Cerebellar nuclear complex (tissue), 1 donor: ENCODE measurements at places on chromosomes 3 and 15.

GRCh38 chr3:113276751-113277080 lies 65.4 kb downstream of the BOC start:
- DNase-seq: no peak

DNA sequence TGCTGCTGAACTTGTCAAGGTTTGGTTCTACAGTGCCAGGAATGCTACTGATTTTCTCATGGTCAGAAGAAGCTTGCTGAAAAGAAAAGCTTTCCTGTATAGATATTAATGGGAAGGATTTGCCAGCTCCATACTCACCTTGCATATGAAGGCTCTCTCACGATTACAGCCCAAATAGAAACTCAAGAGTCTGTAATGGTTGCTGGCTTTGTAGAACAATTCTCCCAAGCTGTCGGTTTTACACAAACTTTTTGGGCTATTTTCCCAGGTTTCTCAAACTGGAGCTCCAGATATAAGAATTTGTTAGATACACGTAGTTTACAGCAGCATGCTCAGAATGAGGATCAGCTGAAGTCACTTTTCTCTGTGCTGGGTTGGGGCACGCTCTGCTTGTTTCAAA lies 30.1 kb upstream of the LRRC3B start:
- DNase-seq: no peak

DNA sequence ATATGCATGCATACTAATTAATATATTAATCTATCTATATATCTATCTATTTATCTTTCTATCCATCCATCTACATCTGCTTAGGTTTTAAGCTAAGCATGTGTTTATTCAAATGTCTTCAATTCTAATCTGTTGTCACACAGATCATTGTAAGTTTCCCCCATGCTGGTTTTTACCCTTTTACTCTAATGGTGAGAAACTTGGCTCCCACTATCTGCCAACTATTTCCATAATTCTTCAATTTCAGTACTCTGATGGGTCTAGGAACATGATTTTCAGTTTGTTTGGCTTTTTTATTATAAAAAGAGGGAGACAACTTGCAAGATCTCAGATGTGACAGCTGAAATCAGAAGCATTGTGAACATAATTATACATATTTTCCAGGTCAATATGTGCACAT lies 773.8 kb downstream of the PLOD2 start:
- DNase-seq: no peak

GRCh38 chr15:95440712-95441111 lies 889.8 kb upstream of the NR2F2 start:
- DNase-seq: no peak

DNA sequence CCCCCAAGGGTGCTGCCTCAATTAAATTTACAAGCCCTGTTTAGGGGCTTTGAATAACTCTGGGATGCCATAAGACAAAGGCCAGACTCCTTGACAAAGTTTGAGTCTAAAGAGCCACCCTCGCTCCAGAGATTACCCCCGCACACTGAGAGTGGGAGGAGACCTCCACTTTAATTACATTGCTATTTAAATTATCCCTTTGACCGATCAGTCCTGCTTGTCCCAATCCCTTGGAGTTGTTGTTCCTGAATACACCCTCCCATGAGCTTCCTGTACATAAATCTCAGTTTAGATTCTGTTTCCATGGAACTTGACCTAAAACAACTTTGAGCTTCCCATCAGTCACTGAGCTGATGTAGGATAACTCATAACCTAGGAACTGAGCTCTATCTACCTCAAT lies 596.3 kb downstream of the PYDC2 start:
- no peak for DNase-seq

DNA sequence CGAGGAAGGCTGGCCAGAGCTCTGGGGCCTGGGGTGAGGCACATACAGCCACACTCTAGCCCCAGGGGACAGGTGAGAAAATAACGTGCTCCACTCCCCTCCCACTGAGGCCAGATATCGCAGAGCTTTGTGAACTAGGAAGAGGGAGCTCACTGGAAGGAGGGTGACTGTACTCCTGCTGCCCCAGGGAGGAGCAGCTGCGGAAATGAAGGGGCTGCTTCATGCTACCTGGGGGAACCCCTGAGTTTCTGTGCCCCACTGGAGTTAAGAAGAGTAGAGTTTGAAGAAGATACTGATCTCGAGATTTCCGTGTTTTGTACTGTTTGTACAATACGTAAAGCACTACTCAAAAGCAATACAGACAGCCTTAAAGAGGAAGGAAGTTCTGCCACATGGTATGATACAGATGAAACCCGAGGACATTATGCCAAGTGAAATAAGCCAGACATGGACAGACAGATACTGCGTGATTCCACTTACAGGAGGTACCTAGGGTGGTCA lies 44.6 kb downstream of the CMTM6 start:
- DNase-seq: no peak

DNA sequence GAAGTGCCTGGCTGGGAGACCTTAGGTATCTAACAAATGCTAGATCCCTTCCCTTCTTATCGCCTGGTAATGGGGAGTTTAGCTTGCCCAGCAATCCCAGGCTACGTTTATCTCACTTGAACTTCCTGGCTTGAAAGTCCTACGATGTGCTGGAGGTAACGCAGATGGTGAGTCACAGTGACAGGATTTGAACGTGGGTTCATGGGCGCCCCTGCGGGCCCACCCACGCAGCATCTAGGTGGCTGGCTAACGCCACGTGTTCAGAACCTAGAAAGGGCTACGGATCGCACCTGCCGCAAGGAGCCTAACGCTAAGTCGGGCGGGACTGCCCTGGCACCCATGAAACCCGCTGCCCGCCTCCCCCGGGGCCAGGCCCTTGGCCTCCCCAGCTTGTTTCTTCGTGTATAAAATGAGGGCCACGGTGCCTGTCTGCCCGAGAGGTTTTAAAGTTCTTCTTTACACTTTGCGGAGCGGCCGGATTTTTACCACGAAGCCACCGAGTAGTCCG lies 600 bp upstream of the USP3 start:
- DNase-seq: no peak

DNA sequence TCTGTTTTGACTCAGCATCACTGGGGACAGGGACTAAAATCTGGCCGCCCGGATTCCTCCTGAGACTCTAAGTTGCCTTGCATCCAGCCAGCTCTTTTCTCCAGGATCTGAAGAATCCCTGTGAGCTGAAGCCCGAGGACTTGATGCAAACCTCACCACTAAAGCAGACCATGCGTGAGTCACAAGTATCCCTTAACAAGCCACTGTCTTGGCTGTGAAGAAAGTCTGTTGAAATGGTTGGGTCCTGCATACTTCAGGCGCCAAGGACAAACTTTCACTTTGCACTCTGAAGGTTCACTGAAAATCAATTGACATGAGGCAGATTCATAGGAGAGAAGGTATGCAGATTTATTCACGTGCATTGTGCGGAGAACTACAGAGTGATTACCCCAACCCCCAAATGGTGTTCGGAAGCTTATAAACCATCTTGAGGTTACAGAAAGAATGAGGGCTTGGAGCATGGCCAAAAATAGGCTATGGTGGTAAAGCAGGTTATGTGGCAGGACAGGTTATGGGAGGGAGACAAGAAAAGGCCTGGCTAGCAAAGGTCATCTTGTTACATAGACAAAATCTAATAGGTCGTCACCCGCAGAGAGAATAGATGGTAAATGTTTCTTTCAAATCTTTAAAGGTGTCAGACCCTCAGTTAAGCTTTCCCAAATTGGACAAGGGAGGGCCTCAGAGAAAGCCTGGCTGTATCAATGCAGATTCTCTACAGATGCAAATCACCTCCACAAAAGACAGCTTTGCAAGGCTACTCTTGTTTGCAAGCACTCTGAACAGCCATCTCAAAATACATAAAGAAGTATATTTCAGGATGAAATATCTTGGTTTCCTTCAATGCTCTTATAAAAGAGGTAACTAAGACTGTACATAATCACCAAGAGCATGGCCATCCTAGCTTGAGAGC lies 126.3 kb upstream of the PLAAT1 start:
- DNase-seq: no peak

- no peak for DNase-seq
Measured at GRCh38 chr3:7871003-7871560, 630.5 kb upstream of the LMCD1 start.

DNA sequence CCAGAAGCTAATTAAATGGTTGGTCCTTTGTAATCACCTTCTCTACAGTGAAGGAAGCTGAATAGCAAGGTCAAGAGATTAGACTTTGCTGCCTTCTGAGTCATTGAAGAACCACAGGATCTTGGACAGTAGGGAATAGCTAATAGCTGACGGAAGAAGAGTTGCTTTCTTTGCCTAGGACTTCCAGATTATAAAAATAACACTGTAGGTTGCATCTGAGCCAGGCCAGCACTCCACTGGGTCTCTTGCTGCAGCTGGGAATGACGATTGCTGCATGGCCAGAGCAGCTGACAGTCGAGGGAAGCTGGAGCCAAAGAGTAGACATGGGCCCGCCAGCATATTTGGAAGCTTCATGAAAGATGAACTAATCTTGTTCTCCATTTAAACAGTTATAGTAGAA lies 81.5 kb upstream of the KCNMB2 start:
- DNase-seq: no peak

DNA sequence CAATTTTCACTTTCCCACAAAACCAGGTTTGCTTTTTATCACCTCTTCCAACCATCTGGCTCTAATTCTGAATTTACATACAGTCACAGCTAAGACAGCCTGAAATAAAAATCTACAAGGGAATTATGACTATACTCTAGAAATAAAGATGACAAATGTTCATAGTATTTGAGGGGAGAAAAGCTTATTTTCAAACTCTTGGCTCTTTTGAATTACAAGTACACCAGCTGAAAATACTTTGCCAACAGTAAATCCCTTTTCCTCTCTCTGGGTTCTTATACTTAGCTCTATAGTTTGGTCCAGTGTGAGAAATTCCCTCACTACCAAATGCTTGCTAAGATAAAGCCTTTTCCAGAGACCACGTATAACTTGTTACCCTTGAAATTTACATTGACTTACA lies 1037.9 kb downstream of the ROBO1 start:
- no peak for DNase-seq

- no peak for DNase-seq
Measured at GRCh38 chr15:98951493-98952320, 55.9 kb downstream of the PGPEP1L start.

- DNase-seq: no peak
Measured at GRCh38 chr3:142087676-142088075, 61.7 kb downstream of the TFDP2 start.

- no peak for DNase-seq
Measured at GRCh38 chr3:189635339-189635738, 4.2 kb downstream of the TP63 start.

- DNase-seq: no peak
Measured at GRCh38 chr3:184601576-184602371, 40.2 kb downstream of the EPHB3 start.

DNA sequence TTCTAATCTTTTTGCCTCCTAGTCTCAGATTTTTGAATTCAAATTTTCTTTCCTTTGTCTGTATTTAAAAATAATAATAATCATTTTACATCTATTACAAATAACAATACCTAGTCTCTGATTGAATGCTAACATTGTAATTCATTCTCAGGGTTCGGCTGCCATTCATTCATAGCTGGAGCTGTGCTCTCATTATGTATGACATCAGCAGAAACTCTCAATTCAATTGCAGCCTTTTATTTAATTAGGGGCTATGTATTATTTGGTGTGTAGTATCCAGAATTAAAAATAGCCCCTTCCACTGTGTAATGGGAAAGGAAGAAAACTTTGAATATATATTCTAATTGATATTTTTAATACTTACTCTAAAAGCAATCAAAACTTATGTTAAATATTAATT lies 270.4 kb upstream of the MDFIC2 start:
- DNase-seq: no peak

DNA sequence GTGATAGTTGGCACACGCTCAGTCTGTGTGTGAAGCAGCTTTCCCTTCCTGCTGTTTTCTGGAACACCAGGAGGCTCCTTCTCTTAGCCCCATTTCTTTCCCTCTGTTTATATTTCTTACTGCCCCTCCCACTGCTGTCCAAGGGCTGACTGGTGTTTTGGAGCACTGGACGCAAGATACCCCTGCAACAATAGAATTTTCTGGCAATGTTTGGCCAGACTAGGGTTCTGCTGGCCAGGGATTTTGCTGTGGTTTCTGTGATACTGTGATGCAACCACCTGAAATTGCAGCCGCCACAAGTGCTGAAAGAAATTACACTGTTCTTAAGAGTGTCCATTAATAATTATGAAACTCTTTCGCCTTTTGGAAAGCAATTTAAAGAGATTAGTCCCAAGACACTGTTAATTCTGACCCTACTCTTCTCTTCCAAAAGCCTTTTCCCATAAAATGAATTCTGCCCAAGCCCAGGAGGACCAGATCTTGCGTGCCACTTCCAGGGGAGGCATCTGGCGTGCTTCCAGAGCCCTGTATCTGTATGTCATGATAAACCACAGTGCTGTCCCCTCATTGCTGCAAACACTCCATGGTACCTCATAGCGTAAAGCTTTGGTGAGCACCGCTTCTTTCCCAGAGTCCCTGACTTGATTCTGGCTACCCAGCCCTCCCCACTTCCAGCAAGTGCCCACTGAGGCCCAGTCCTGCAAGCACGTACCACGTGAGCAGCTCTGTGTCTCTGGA lies 159.4 kb upstream of the CHRM5 start:
- DNase-seq: no peak

GRCh38 chr3:167940241-167940640 lies 155.5 kb downstream of the GOLIM4 start:
- DNase-seq: no peak

- DNase-seq: no peak
Measured at GRCh38 chr15:48939648-48940047, 24.1 kb downstream of the SHC4 start.

- no peak for DNase-seq
Measured at GRCh38 chr3:70182166-70182565, 130.3 kb downstream of the MDFIC2 start.

- no peak for DNase-seq
Measured at GRCh38 chr3:58728723-58729122, 62.1 kb upstream of the FAM3D start.

DNA sequence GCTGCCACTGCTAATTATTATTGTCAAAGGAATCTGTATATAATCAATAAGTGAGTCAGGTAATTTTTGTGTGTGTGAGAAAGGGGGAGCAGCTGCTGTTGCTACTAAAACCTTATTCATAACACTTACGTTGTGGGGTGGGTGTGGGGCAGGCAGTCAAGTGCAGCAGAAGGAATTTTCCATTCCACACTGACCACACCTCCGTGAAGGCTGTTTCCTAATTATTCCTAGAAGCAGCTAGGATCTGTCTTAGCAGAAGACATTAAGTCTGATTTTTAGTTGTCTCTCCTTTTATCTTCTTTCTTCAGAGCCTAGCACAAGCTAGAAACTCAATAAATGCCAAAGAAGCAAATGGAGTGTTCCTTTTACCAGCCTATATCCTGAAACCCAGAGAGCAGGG lies 4.0 kb upstream of the U2SURP start:
- no peak for DNase-seq

- DNase-seq: no peak
Measured at GRCh38 chr3:179531576-179531975, 31.1 kb upstream of the ACTL6A start.

DNA sequence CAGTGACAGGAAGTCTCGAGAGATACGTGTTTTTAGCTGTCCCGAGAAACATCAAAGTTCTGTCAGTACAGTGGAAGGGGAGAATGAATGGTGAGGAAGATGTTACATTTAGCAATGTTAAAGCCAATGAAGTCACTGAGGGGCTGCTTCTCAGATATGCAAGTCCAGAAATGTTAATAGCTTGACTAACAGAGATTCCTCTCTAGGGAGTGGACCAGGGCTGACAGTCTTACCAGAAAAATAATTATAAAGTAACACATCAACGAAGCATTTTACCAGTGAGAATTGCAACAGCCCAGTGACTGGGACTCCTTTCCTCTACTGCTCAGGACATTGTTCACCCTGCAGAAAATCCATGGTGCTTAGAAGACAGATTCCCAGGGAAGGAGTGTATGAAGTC lies 23.9 kb downstream of the GALNT15 start:
- DNase-seq: no peak
